GDM1 (cell line): ENCODE measurements at places on chromosomes 2 and 18.

GRCh38 chr2:53958443-53958842 lies 12.3 kb downstream of the PSME4 start:
- no peak for DNase-seq

DNA sequence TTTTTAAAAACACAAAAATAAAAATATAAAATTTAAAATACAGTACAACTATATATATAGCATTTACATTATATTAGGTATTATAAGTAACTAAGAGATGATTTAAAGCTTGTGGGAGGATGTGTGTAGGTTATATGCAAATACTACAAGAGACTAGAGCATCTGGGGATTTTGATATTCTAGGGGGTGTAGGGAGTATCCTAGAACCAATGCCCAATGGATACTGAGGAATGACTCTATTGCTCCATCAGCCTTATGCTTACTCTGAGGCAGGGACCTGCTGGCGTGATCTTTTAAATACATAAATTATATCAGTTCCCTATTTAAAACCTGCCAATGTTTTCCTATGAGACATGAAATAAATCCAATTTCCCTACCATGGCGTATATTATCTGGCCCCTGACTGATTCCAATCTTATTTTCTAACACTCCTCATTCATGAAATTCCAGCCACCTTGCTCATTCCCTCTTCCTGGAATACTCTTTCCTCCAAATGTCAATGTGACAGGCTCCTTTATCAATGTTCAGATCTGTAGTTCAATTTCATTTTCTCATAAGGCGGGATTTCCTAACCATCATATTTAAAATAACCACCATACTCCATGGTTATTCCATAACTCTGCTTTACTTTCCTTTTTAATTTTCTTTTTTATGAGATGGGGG lies 22.2 kb downstream of the SP3 start:
- no peak for DNase-seq

DNA sequence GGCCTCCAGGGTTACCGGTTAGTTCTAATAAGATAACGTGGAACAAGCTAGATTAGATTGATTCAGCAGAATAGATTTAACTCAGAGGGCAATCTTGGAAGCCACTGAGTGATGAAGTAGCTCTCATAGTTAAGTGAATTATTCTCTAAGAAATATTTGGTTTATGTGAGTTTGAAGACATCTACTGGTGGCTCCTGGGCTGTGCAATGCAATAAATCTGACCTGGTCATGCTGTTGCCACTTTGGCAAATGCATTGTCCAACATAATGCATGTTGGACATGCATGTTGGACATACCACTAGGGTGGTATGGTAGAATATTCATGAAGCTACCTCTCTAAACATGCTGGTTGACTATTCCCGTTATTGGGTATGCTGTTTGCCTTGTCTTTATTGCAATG lies 493.7 kb upstream of the VRK2 start:
- DNase-seq, result no peak

GRCh38 chr2:205680903-205681302 lies 1.4 kb upstream of the NRP2 start:
- DNase-seq, result no peak
